Fibroblast of skin of left biceps (primary cell): ENCODE measurements at places on chromosomes 6 and 20.

GRCh38 chr6:69542494-69542893 is 254.3 kb downstream of the LMBRD1 start:
- DNase-seq, result no peak

GRCh38 chr20:20505554-20505953 is 137.7 kb downstream of the INSM1 start:
- DNase-seq, result no peak

GRCh38 chr6:36330366-36330765 is 6.3 kb downstream of the BNIP5 start:
- DNase-seq, result no peak

GRCh38 chr6:161637658-161638057 is 363.8 kb upstream of the AGPAT4 start:
- no peak for DNase-seq

DNA sequence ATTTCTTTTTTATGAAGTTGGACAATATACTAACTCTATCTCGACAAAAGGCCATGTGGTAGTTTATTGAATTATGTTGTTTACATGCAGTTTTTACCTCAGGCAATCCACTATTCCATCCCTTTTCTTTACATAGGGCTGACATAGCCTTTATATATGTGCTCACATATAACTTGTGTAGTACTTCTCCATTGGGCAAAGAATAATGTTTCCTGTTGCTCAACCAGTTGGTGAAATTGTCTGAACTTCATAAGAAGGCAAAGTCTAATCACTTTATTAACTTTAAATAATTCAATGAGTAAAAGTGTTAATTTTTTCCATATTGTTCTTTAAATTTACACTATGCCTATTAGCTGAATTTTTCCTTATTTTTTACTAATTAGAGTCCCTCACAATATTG is 1272.1 kb downstream of the EPHA7 start:
- DNase-seq, result no peak

GRCh38 chr6:45513213-45513618 is 135.5 kb upstream of the SUPT3H start:
- peak; percentile 13 for DNase-seq

DNA sequence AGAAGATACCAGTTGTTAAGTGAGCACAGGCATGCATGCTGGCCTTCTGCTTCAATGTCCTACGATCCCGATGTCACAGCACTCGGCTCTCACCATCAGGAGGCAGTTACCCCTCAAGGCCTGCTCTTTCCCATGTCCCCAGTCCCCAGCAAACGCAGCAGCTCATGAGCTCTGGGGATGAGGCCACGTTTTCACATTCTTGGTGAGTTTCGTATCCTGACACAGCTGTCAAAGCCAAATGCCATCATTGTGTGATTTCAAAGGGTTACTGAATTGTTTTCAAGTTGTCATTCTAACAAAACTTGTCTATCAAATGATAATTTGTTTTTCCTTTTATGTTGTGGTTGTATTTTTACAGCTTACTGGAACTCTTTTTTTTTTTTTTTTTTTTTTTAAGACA is 226.9 kb upstream of the KCNG1 start:
- no peak for DNase-seq
